ENCODE measurements at places on chromosomes 5 and 9.

- no peak for DNase-seq
These were observed 5.6 kb downstream of the WNK2 start for GRCh38 chr9:93189369-93190132.

GRCh38 chr5:170511551-170512258 lies 7.9 kb downstream of the KCNIP1 start:
- no peak for DNase-seq

DNA sequence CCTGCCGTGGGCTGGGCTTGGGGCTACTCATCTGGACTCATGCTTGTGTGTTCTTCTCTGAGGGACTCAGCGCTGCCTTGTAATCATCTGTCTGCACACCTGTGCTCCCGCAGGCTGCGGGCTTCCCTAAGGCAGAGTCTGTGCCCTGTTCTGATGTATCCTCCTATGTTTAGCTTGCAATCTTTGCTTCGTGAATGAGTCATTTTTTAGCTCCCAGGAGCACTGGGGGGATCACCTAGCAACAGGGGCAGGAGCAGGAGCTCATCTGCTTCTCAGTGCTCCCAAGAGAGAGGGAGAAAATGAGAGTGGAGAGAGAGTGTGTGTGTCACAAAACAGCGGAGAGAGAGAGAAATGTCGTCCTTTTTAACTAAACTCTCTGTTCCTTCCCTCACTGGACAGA lies 202.4 kb upstream of the ZNF618 start:
- DNase-seq, result no peak

- no peak for DNase-seq
These were observed 1.9 kb downstream of the GCNT4 start for GRCh38 chr5:75050415-75050814.

DNA sequence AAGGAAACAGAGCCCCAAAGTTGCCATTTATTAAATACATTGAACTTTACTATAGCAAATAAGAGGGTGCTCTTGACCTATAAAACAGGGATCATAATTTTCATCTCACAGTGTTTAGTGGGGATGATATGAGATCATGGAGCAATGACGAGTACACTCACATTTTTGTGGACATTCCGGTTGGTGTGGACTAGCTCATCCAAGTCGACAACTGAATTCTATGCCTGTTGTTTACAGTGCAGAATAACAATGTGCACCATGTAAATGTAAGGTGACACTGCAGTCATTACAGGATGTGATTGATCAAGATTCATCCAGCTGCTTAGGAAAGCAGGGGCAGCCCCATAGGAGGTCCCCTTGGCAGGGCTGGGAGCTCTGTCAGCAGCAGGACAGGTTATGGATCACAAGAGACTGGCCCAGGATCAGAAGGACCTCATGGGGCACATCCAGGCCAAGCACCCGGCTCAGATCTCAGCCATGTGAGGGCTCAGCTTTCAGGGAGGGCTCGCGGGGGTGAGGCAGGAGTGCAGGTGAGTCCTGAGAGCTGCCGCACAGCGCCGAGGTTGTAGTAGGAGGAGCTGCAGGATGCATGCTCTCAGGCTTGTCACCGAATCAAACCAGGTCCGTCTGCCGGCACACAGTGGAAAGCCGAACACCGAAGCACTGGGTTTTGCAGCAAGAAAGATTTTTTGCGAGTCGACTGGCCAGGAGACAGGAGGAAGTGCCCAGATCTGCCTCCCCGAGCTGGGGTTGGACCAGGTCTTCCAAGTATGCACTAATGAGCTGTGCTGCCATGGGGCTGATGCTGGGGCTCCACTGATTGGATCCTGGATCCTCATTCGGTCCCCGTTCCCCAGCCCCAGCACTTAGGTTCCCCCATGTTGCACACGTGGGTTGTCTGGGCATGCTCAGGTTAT lies 28.2 kb downstream of the MRPL36 start:
- no peak for DNase-seq

DNA sequence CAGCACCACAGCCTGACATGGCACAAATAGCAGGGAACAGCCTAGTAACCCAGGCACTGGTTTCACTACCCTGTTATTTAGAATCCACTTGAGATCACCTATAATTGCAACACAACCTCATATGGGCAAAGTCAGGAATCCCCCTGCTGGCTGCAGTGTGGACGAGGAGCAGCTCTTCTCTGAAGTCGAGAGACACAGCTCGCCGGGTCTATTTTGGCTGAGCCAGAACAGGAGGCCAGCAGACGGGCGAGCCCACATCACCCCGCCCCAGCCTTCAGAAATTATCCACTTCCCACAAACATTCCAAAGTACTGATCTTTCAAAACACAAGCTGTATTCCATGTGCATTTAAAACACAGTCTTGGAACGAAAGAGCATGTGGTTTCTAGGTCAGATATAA lies 179.0 kb downstream of the ROR2 start:
- DNase-seq, result no peak

DNA sequence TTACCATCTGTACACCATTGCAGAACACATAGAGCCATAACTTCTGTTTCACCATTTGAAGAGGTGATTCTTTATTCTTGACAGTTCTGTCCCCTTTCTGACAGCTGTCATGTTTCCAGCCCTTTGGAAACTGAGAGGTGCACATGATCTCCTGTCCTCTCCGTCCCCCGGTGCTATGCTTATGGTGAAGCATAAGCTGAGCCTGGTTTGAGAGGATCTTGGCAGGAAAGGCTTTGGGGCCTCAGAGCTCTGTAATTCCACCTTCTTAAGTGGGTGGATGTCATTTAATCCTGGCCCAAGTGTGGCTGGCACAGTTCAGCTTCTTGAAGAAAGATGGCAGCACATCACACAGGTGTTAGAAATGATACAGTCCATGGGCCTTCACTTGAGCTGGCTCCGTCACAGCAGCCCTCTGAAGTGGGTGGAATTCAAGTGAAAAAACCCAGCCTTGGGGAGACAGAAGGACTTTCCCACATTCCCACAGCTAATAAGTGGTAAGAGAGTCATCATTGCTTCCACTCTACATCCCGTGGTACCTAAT lies 30.7 kb upstream of the GRPEL2 start:
- no peak for DNase-seq

GRCh38 chr9:17614903-17615302 lies 36.0 kb downstream of the SH3GL2 start:
- no peak for DNase-seq

DNA sequence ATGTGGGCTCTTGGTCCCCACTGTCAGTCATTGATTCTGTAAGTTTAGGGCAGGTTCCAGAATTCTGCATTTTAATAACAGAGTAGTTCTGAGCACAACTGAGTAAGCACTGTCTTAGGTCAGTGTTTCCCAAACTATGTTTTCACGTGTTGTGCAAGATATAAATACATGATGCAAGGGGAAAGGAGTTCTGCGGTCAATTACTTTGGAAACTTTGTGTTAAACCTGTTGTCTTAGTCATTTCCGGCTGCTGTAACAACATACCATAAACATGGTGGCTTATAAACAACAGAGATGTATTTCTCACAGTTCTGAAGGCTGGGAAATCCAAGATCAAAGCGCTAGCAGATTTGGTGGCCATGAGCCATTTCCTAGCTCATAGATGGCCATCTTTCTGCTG lies 69.8 kb downstream of the EQTN start:
- DNase-seq, result no peak

- DNase-seq, result no peak
These were observed 258.2 kb downstream of the PTPRD start for GRCh38 chr9:10354591-10354990.

- DNase-seq, result no peak
These were observed 3.2 kb downstream of the WHRN start for GRCh38 chr9:114501796-114502682.

- DNase-seq, result no peak
These were observed 44.7 kb downstream of the FAM240B start for GRCh38 chr9:38675211-38675610.

DNA sequence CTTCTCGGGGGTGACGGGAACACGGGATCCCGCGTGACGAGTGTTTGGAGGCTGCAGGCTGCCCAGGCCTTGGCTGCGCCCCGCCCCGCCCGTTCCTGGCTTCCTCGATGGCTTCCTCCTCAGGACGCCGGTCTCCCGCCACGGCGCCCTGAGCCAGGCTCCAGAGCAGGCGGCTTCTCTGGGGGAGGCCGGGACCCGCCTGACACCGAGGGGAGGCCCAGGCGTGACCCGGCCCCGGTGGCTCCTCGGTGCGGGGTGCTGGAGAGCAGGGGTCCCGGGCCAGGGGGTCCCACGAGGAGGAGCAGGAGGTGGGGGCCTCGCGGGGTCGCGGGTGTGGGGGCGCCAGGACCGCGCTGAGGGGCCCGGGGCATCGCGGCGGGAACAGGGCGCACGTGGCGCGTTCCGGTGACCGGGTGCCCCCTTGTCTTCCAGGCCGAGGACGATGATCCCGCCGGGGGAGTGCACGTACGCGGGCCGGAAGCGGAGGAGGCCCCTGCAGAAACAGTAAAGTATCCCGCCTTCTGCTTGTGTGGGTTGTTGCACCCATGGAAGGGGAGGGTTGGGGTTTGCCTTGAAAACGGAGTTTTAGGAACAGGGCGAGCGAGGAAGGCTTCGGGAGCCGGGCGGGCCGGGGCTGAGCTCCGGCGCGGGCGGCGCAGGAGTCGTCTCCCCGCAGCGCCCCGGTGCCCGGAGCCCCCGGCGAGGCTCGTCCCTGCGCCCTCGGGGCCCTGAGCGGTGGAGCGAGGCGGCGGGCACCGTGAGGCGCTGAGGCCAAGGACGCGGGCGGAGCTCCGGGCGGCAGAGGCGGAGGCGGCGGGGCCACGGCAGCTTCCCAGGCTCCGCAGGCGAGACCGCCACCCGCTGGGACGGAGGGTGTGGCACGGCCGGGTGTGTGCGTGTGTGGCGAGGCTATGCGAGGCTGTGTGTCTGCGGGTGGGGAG lies 22.2 kb downstream of the AHRR start:
- DNase-seq, result no peak

- DNase-seq, result no peak
These were observed 12.4 kb downstream of the ZNF474 start for GRCh38 chr5:122141751-122142150.

DNA sequence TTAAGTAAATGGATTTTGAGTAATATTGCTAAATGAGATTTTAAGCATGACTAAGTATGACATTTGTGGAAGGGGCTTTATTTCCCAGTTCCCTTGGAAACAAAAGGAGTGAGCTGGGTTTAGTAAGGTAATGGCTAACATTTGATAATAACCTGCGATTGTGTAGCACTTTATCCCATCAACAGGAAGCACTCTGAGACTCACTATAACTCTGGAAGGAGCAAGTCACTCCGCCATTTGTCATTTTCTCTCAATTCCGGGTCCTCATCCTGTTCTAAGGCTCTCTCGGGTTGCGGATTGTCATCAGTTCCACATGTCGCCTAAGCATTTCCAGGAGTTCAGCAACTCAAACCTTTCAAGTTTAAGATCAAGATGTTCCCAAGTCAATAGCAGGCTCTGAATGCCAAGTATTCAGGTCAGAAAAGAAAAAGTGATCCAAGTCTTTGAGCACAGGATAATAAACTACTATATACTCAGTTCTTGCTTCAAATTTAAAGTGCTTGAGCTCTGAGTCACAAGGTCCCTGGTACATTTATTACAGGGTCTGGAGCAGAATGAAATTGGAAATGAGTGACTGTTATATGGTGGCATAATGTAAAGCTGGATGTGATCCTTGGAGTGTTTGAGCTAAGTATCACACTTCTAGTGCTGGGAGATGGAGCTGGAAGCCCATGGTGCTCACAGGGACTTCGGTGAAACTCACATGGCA lies 39.3 kb downstream of the CAPSL start:
- no peak for DNase-seq

- DNase-seq, result no peak
These were observed 33.3 kb downstream of the IPPK start for GRCh38 chr9:92636627-92637026.

DNA sequence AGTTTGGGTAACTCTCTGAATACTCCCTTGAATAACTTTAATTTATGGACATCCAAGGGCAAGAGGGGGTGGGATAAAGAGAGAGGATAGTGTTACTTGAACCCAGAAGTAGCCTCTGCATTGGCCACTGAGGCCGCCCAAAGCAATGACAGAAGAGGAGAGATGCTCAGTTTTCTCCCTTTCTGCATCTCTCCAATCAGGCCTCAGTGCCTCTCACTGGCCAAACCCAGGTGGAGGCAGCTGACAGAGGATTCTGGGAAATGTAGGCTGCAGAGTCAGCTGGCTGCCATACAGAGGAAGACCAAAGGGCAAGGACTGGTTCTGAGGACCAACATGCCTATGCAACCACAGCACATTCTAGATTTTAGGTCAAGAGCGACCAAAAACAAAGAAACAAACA lies 719.4 kb downstream of the MAT2B start:
- no peak for DNase-seq

DNA sequence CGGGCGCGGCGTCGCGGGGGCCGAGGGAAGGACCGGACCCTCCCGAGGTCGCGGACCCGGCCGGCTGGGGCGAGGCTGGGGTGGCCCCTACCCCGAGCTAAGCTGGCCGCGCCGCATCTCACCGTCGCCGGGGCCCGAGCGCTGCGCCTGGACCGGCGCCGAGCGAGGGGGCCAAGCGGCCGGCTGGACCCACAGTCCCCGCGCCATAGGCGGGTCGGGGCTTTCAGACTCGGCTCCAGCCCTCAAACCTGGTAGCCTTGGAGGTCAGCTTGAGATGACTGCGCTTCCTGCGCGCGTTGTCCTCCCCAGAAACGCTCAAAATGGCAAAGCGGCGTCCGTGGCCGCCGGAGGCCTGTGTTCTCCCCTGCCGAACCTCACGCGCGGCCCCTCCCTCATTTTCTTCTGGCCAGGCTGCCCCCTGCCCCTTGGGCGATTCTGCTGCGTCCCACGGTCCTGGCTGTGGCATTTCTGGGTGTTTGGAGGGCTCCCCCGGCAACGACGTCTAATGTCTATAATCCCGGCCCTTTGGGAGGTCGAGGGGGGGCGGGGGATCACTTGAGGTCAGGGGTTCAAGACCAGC lies 8.7 kb upstream of the GRIN1 start:
- no peak for DNase-seq

DNA sequence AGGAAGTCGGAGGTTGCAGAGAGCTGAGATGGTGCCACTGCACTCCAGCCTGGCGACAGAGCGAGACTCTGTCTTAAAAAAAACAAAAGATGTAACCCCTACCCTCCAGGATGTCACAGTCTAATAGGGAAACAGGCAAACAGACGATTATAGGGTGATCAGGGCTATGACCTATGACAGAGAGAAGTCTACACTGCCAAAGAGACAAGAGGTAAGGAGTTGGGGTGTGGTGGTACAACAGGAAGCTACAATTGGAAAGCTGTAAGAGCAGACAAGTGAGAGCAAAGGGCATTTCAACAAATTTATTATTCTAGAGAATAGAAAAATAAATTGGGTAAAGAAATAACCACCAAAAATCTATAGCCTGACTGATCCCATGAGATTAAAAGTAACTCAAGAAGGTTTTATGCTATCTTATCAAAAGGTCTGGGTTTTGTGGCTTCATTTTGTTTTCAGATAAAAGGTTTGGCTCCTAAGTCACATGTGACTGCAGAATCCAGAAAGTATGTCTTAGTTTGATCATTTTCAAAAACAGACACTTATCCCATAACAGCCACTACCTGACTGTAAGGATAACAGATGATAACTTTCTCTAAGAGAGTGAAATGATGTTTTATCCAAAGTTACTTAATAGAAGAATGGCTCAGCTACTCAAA lies 7.3 kb downstream of the CDC26 start:
- DNase-seq, result no peak

GRCh38 chr9:93589688-93590087 lies 13.3 kb downstream of the PHF2 start:
- DNase-seq, result no peak

All from natural killer cell treated with Interleukin-12 subunit alpha and Interleukin-12 subunit beta and Interleukin-15 and Interleukin-18, amount 100 ng/mL, for 72 hours (primary cell).